ENCODE measurements at places on chromosomes 5 and 9.
A peak's percentile ranks its signal among the peaks of the same experiment; 100 is the strongest.

- DNase-seq = no peak
Observed at GRCh38 chr5:36452424-36453006, 150.8 kb upstream of the RANBP3L start.

DNA sequence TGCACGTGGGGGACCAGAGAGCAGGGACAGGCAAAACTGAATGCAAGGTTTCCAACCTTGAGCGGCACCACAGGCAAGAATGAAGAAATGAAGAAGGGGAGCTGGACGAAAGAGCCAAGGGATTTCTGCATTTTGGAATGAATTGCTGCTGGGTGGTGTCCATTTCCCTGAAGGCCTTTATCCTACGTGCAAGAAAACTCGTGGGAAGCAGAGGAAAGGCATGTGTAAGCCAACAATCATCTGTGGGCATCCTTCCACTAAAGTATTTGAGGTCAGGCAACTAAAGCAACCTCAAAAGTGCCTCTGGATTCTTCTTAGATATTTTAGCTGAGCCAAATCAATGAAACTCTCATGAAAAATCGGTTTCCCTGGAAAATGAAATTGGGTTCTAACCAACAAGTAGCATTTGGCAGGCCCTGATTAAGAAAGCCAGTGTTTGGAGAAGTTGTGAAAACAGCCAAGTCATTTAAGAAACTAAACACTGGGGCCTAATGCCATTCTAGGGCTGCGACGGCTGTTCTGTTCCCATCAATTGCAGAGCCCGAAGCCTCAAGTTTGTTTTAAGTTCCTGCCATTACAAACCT is 4.7 kb upstream of the TGFBI start:
- no peak for DNase-seq

GRCh38 chr9:111661150-111661801 is at the start of gene GNG10:
Gene GNG10 (plus strand): TSS chr9:111661605. CDS start chr9:111661635, 30 bp downstream.
- peak; percentile 55 for DNase-seq

DNA sequence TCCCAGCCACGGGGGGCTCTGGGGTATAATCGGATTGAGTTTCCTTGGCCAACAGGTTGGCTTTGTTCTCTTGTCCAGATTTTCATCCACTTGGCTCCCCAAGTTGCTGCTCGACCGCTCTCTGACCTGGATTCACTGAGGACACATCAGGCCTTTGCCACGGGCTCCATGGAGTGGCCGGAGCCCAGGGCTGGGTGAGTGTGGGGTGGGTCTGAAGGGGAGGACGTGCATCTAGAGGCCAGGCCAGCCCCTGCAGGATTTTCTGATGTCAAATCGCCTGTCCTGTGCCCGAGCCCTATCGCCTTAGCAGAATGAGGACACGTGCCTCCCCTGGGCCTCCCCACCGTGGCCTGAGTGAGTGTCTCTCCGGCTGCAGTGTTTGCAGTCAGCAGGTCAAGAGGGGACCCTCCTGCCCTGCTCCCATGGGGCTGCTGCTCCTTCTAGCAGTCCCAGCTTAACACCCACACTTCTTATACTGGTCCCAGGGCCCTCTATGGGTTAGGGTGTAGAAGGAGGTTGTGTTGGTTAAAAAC is 89.1 kb upstream of the BOD1 start:
- no peak for DNase-seq

- DNase-seq = no peak
Observed at GRCh38 chr5:159453209-159453608, 122.9 kb upstream of the IL12B start.
